Right cardiac atrium (tissue), 5 donors: ENCODE measurements at places on chromosomes 16 and 17.

GRCh38 chr16:50712560-50712898 lies 19.1 kb downstream of the NOD2 start:
- no peak for DNase-seq

DNA sequence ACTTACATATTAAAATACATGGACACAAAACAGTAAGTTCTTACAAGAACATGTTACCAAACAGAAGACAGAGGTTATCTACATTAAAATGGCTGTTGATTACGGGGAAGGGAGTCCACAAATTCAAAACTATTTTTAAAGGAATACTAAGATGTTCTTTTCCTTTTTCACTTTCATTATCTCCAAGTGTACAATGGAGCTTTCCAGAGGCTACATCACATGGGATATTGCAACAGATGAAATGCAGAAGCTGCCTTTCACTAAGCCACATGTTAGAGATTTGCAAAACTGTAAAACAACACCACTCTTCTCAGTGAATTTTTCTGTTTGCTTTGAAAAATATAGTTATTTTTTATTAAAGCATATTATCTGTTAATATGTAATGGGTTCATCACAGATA lies 53.6 kb downstream of the XPO6 start:
- DNase-seq, result no peak

DNA sequence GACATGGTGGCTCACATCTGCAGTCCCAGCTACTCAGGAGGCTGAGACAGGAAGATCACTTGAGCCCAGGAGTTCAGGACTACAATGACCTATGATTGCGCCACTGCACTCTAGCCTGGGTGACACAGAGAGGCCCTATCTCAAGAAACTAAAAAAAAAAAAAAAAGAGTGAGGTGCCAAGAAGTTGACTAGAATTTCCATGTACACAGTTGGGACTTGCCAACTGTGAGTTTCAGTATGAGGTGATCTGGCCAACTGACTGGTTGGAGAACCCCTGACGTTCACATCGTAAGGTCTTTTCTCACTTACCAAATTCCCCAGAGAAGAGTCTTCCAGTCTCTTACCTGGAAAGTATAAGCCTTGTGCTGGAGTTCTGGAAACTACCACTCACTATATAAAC lies 3.1 kb upstream of the MED11 start:
- no peak for DNase-seq

DNA sequence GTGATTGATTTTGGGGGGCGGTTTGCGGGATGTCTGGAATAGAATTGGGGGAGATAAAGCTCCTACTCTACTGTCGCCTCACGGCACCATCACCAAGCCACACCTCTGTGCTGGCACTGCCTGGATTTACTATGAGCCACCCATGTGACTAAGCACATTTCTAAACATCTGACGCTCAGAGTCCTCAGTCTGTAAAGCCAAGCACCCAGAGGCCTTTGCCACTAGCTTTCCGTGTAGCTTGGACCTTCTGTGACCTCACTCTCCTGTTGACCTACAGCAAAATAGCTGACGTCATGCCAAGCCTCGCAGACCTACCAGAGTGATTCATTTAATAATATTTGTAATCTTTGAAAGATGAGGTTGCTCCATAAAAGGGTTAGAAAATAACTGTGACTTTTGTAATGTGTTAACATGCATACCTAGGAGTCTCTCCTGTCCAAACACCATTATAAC lies 38.5 kb upstream of the MYOCD start:
- DNase-seq, result peak; percentile 46

GRCh38 chr16:7581175-7581574 lies 248.5 kb downstream of the RBFOX1 start:
- DNase-seq, result no peak

- DNase-seq, result no peak
These were observed 263.5 kb downstream of the SNX29 start for GRCh38 chr16:12240036-12240435.

DNA sequence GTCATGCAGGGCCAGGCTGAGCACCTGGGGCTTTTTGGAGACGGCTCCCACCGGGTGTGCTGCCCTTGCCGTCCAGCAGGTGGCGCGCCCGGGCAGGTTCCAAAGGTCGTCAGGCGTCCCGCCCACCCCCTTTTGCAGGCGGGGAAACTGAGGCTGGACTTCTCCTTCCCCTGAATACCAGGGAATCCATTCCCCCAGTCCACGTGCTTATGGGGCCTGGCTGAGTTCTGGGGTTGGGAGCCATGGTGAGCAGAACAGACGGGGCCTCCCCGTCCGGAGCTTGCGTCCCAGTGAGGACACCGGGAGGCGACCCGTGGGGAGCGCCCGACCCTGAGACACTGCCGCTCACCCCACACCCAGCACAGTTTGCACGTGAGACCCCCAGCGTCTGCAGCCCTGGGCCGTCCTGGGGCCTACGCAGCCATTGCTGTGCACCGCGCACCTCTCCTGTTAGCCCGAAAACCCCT lies 51.8 kb upstream of the JPH3 start:
- DNase-seq, result peak; percentile 82

DNA sequence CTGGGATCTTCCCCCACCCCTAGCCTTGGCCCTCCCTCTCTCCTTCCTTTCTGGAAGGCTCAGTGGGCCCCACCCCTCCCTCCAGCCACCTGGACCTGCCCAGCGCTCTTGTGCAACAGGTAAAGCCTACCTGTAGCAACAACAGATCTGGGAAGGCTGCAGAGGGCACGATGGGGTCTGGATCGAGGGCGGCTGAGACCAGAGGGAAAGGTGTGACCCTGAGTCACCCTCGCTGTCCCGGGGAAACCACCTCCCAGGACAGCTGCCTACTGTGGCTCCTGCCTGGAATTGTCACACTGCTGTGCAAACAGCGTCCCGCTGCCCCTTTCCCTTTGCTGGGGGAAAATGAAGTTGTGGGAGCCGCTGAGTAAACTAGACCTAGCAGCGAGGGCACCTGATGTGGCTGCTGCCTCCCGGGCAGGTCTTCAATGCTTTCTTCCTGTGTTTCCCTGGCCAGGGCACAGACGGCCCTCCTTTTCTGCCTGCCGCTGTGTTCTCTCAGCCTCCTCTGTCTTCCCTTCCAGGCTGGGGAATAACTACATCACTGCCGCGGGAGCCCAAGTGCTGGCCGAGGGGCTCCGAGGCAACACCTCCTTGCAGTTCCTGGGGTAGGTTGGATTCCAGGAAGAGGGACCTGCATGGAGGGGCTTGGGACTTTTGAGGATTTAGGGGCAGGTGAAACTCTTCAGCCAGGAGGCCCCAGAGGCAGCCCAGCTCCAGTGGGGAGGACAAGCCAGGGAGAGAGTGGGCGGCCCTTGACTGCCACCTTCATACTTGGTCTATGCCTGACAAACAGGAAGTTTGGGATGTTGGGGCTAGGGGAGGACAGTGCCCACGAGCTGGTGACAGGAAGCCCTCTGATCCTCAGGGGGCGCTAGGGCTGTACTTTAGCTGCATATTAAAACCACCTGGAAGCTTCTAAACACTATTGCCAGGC lies 22.2 kb upstream of the CYLD start:
- DNase-seq, result no peak

DNA sequence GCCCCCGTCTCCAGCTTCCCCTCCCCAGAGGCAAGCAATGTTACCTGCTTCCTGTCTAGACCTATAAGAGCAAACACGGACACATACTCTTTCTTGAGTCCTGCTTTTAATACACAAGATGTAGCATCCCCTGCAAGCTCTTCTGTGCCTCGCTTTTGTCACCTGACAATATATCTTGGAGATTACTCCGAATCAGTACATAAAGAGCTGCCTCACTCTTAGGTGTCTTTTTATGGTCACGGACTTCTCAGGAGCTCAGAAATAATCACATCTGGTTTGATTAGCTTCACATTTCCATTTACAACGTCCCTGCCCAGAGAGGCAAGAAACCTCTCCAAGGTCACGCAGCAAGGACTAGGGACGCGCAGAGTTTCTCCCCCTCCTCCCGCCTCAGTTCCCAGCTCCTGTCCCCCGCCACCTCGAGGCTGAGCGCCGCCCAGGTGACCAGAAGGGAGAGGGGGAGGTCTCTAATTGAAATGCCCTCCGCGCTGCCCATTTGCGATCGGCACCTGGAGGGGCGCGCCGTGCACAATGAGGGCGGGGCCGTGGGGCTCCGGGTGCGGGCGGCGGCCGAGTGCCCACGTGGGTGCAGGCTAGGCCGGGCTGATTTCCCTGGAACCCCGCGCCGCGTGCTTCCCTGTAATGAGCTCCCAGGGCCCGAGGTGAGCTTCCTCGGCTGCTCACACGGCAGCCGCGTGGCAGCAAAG lies 13.8 kb upstream of the SEZ6 start:
- peak; percentile 48 for DNase-seq

GRCh38 chr16:79754501-79754900 lies 154.0 kb upstream of the MAF start:
- no peak for DNase-seq

DNA sequence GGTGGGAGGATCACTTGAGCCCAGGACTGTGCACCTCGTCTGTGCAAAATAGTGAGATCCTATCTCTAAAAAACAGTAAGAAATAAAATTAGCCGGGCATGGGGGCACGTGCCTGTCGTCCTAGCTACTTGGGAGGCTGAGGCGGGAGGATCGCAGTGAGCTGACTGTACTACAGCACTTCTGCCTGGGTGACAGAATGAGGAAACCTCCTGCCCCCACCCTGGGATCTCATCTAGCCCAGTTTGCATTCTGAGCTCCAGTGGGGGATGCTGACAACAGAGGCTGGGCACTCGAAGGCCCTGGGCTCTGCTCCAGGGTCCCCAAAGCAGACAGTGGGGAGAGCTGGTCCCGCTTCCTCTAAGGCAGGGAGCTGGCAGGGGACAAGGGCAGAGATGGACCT lies 7.1 kb downstream of the NAGPA start:
- no peak for DNase-seq

- DNase-seq, result no peak
These were observed 1417.9 kb upstream of the GOT2 start for GRCh38 chr16:60151987-60152386.

DNA sequence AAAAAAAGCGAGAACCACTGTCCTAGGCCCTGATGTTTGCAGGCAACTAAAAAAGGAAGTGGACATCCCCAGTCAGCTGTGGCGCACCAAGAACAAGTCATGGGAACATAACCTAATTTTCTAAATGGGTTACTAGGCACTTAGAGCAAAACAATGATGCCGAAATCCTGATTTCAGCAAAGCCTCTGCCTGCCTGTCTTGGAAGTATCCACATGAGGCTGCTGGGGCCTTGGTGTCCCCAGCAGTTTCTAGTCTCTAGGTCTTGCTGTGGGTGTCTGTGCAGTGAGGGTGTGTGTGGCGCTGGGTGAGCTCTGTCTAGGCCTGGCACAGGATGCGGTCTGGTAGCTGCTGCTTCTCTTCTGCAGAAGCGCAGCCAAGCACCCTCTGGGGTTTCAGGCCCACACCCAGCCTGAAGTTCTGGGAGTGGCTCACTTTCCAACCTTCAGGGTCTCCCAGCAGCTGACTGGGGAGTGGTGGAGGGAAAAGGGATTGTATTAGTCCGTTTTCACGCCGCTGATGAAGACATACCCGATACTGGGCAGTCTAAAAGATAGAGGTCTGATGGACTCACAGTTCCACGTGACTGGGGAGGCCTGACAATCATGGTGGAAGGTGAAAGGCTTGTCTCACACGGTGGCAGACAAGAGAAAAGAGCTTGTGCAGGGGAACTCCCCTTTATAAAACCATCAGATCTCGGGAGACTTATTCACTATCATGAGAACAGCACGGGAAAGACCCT lies 21.1 kb downstream of the STH start:
- no peak for DNase-seq

DNA sequence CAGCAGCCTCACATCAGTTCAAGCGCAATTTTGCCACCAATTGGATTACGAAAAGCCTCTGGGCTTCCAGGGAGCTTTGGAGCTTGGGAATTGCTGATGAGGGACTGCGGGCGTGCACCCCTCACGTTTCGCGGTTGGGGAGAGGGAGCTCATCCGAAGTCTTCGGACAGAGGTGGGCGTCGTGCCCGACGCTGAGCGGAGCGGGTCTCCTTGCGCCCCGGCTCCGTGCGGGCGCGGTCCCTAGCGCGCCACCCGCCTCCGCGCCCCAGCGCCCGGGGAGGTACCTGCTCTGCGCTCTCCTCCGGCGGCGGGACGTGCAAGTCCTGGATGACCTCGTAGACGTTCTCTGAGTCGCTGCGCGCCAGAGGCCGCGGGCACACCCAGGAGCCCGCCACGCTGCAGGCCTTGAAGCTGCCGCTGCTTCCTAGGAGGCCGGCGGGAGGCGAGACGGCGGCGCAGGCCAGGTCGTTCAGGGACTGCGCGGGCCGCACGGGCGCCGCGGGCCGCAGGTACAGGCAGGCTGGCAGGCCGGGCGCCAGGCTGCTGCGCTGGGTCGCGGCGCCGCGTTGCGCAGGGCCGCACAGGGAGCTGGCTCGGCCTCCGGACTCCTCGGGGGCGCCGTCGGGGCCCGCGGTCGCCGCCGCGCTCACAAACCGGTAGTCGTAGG lies 3.2 kb downstream of the ARHGAP27 start:
- peak; percentile 54 for DNase-seq

- DNase-seq, result no peak
These were observed 121.9 kb upstream of the HS3ST2 start for GRCh38 chr16:22692034-22692433.

DNA sequence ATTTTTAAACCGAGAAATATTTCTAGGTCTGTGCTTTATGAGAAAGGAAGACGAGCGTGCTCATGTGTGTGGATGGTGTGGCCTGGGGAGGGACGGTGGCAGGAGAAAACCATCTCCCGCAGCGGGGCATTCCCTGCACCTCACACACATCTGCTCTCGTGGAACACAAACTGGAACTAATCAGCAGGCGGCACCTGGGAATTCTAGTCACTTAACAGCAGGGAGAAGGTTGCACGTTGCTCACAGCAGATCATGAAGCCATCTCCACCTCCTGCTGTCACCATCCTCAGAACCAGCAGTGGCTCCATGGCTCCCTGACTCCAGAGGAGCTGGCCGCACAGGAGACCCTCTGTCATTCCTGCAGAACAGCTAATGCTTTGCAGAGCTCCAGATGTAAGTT lies 35.2 kb downstream of the ADCY9 start:
- DNase-seq, result no peak

- no peak for DNase-seq
These were observed 124.5 kb upstream of the CCL2 start for GRCh38 chr17:34130544-34130943.

DNA sequence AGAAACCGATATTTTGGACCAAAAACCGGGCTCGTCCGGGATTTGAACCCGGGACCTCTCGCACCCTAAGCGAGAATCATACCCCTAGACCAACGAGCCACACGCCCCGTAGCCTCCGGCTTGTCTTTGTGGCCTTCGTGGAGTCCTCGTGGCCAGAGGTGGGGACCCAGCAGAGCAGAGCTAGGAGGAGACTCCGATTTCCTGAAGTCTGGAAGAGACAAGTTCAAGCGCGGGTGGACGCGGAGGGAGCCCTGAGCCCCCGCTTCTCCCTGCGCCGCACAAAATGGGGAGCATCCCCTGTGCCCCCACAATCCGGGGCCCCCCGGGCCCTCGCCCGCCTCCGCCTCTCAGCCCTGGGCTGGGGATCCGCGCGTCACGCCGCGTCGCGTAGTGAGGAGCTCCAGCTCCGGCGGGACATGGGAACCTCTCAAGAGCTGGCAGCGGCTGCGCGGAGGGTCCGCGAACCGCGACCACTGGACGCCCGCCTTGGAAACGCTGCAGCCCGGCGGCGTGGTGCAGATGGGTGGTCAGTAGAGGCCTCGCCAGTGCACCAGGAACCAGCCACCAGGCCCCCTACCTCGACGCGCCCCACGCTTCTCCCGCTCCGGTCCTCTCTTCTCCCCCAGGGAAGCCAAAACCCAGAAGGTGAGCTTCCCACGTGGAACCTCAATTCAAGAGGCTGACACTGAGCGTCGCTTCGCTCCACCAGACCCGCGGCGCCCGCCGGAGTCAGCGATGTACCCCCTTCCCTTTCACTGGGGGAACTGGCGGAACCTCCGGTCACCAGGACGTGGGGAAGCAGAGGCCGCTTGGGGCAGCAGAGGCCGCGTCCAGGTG lies 5.2 kb upstream of the OR1F1 start:
- peak; percentile 64 for DNase-seq

GRCh38 chr17:43839670-43840108 lies 6.7 kb upstream of the MPP3 start:
- DNase-seq, result no peak
